Effector CD4-positive, alpha-beta T cell (primary cell): ENCODE measurements at places on chromosomes 3 and 15.

GRCh38 chr15:73357999-73358665, 10.6 kb downstream of the HCN4 start:
- no peak for DNase-seq

DNA sequence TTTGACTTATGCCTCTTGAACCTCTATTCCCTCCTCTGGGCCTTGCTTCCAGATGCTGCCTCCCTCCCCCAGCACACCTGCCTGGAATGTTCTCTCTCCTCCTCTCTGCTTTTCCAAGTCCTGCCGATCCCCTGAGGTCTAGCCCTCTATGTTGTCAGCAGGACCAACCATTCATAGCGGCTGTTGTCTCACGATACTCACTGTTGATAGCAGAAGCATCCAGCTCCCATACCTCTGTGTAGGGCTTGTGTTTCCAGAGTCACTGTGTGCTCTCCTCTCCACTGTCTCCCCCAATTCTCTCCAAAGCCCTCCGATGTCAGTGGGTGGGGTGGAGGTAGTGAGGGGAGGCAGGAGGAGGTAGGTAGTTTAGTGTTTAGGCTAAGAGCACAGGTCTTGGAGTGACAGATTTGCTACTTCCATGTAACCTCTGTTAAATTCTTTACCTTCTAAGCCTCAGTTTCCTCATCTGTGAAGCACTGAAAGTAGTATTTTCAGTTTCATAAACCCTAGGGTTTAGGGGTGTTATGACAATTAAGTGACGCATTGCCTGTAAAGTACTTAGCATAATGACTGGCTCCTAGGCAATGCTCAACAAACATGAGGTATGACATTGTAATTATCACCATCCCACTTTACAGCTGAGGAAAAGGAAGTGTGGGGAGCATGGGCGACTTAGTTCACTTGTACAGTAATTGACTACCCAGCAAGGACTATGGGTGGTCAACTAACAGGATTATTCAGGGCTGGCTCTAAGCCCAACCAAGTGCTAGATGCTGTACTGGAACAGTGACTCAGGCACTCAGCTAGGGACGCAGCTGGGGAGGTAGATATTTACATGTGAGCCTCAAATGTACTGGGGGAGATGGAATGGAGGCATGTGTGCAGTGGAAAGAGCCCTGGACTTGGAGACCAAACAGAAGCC, 122.8 kb downstream of the CACNA1D start:
- DNase-seq, result no peak

DNA sequence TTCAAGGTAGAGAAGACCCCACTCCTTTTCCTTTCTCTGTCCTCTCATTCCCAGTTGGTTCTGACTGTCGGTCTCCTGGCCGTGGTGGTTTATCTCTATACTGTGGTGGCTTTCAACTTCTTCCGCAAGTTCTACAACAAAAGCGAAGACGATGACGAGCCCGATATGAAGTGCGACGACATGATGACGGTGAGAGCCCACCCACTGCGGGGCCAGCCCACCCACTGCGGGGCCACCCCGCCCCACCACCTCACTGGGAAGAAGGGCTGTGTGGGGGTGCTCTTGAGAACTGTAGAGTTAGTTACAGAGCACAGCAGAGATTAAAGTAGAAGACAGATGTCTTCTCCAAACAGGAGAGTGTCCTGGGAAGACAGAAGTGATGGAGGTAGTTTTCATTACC, 110.6 kb upstream of the CHRM5 start:
- no peak for DNase-seq

DNA sequence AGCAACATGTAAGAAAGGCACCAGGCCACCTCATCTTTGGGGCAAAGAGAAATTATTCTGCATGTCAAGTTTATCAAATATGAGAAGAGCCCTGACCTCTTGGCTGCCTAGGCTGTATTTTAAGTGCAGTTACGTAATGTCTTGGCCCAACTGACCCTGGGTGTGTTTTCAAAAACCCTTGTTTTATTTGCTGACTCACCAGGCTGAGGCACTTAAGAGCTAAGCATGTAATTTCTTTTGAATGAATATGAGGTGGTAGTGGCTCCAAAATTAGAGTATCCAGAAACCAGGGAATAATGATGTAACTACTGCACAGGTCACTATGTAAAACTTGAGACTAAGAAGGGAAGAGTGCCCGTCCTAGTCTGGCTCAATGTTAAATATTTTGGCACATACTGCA, 24.3 kb downstream of the PGPEP1L start:
- DNase-seq, result no peak

DNA sequence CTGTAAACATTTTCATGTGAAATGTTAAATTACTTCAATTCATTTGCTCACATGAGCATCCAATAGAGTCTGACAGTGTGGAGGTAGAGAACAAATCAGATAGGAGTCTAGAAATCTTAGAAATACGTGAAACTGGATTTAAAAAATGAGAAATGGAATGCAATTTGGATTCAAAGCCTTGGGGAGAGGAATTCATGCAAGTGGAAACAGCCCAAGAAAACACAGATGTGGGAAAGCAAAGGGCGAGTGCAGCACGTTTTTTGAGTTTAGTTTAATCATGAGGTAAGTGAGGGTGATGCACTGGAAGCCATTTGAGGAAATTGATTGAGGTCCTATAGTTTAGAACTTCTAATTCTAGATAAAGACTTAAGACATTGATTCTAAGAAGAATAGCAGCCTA, 434.7 kb downstream of the C3orf38 start:
- DNase-seq, result no peak

GRCh38 chr3:29896856-29897255, 616.0 kb downstream of the RBMS3 start:
- no peak for DNase-seq

- DNase-seq, result no peak
These were observed 284.7 kb upstream of the ICE2 start for GRCh38 chr15:60763688-60764087.

- no peak for DNase-seq
These were observed 37.7 kb downstream of the PDIA5 start for GRCh38 chr3:123104550-123104949.

DNA sequence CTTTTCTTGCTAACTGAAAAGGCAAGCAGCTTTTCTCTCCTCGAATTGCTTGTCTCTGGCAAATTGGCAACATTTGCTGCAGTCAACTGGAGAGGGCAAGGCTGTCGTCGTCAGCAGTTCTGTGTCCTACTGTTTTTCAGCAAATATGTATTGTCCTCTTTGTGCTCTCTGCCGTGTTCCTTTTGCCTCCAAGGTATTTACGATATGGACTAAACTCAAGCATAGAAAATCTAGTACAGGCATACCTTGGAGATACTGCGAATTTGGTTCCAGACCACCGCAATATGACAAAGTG, 558 bp upstream of the SLC30A4 start:
- DNase-seq, result no peak

DNA sequence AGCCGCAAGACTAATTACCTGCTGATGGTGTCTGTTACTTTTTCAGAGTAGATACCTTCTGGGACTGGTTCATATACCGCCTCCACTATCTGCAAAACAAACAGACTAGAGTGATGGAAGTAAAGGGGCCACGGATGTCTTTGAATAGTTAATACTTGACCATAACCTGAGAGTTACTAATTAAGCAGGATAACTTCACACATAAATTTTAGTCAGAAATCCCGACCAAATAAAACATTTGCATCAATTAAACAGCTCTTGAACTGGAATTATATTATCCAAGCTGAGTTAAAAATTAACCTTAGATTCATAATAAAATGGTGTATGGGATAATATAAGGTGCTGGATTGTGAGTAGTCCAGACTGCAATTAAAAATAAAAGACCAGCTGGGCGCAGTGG, 167.7 kb downstream of the NEK10 start:
- DNase-seq, result no peak

GRCh38 chr3:59527493-59527892, 477.7 kb upstream of the CFAP20DC start:
- no peak for DNase-seq

GRCh38 chr15:35443376-35443775, 102.6 kb downstream of the DPH6 start:
- DNase-seq, result no peak

GRCh38 chr3:101281521-101282030, 38.8 kb downstream of the IMPG2 start:
- DNase-seq, result no peak

- DNase-seq, result no peak
These were observed 4.4 kb downstream of the NAA50 start for GRCh38 chr3:113741620-113742019.

GRCh38 chr3:195522254-195523023, 20.7 kb downstream of the PPP1R2 start:
- DNase-seq, result peak; percentile 44

- no peak for DNase-seq
These were observed 42.9 kb upstream of the NEO1 start for GRCh38 chr15:73009066-73010056.

DNA sequence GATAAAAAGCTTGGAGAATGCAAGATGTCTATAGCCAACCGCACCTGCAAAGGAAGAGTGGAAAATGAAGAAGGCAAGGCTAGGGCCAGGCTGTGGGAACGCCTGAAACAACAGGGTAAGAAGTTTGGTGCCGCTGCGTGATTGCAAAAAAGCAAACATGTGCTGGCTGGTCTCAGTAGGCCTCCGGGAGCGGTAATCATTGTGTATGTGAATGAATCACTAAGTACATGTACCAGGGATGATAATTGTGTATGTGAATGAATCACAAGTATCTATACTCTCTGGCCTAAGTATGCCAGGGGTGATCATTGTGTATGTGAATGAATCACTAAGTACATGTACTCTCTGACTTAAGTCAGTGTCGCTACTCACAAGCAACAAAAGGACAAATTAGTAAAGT, 40.3 kb upstream of the PARL start:
- no peak for DNase-seq

DNA sequence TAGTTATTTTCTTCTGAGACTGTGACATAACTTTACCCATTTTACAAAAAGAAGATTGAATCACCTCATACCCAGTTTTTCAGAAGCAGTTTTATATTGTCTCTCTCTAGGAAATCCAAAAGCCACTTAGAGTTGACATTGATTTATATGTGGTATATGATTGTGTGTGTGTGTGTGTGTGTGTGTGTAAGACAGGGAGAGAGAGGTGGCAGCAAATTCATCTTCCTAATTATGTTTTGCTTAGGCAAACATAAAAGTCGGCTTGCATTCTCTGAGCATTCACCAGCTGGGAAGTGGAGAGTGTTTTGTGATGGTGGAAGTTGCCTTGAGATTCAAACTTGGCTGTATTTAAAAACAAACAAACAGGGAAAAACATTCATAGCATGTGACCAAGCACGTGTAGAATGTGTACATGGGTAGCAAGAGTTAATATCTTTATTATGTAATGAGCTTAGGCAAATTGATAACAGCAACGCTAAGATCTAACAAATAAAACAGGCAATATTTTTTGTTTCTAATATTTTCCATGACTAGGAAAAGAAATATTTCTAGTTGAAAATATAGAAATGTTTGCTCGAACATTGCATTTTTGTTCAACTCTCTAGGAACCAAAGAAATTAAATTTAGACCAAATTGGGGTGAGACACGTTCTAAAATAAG, 64.4 kb upstream of the IGF1R start:
- DNase-seq, result no peak

DNA sequence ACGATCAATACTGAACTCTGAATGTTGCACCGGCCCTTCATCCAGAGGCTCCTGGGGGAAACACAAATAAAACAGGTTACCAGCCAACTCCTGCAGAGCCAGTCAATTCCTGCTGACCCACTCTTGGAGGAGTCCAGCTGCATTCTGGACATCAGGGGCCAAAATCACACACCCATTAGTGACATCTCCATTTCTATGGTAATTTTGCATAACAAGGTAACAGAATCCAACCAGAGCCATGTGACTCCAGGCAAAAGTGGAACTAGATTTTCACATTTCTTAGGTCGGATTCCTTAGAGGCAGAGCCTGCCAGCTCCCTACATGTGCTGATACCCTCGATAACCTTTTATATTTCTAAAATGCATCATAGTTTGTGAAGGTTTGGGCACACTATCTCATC, 119.2 kb upstream of the CTNNB1 start:
- no peak for DNase-seq

DNA sequence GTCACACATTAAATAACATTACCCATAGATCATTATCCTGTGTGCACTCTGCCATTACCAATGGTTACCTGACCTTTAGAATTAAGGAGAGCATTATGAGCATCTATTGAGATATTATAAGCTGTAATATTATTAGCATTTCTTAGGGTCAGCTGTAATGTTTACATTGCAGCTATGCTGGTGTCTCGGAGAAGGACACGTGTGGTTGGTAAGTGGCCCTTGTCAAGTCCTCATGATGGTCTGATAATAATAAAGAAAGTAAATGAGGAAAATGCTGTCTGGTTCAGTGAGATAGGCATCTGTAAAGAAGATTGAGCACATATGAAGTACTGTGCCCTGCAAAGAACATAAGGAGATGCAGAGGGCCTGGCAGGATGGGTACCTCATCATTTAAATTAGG, 71.7 kb upstream of the ARL6 start:
- DNase-seq, result no peak

DNA sequence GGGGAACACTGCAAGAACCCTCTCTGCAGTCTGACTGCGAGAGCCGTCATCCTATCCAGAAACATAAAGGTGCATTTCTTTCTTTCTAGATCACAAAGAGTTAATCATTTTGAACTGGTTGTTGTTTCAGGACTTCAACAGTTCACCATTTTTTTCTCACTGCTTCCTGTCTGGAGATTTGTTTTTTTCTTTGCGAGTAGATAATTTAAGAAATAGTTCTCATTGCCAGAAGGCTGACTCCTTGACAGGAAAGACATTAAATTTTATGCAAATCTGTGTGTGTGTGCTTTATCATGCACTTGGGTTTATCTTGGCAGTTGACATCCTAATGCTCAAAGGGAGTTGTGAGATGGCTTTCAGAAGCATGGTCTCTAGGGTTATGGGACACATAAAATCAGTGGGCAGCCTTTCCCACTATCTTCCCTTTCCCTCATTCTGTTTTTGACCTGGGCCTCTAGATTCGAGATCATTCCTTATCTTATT, 123.5 kb upstream of the TBL1XR1 start:
- no peak for DNase-seq

DNA sequence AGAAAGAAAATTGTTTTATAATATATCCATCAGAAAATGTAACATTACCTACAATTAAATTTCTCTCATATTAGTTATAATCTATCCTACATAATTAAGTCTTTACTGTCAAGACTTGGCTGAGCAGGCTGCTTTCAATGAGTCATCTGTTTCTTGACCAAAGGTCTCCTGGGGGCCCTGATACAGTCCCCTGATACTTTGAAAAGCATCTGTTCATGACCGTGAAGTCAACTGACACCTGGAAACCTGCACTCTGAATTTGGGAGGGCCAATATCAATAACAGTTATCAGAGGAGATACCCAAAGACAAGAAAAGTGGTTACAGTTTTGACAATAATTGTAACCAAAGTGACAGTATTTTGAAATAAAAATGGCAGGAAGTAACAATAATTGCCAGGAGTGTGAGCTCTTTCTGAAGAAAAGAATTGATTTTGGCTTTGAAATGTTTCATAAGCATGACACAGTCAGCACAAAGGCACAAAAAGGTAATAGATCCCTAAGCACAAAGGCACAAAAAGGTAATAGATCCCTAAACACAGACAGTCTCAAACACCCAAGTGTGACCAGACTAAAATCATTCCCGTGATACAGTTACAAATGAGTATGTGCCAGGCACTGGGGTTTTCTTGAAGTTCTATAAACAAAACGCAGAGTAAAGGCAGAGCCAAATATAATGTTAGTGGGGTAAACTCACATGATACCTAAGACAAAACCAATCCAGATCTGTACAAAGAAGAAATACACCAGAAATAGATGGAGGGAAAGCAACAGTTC, 260.7 kb downstream of the PLOD2 start:
- DNase-seq, result no peak

- DNase-seq, result no peak
These were observed 6.0 kb downstream of the TADA3 start for GRCh38 chr3:9786209-9786739.
